ENCODE measurements at places on chromosomes 12 and 14. TPM values are rescaled to one million over a fixed set of nuclear protein-coding genes. Genes with fewer than 3 reads are reported as not detected.

The OR6C68 gene
- not detected for total RNA-seq

The ADAM20 gene
- total RNA-seq, result 1.2 TPM

The MSRB3 gene
- total RNA-seq, result 61.3 TPM

The RPGRIP1 gene
- total RNA-seq, result 1.7 TPM

The BDKRB1 gene
- not detected for total RNA-seq

The A2M gene
- total RNA-seq, result 2,772 TPM

The PTCSC3 gene
- 2.8 TPM for total RNA-seq

The CARMIL3 gene
- 0.96 TPM for total RNA-seq

The TPPP2 gene
- total RNA-seq, result not detected

All from upper lobe of right lung (tissue), 1 donor.